NCI-H2029 treated with DMSO at 0.1 percent for 48 hours (cell line): ENCODE measurements at places on chromosomes 13 and 19.

GRCh38 chr13:111663505-111663904 lies 343.1 kb downstream of the TEX29 start:
- no peak for DNase-seq

- peak; percentile 78 for DNase-seq
Measured at GRCh38 chr19:46813839-46814358, 25.5 kb upstream of the SLC1A5 start.

GRCh38 chr13:98492335-98493041 lies 84.4 kb downstream of the STK24 start:
- DNase-seq = no peak

GRCh38 chr13:41034881-41035280 lies 15.8 kb upstream of the ELF1 start:
- DNase-seq = no peak

DNA sequence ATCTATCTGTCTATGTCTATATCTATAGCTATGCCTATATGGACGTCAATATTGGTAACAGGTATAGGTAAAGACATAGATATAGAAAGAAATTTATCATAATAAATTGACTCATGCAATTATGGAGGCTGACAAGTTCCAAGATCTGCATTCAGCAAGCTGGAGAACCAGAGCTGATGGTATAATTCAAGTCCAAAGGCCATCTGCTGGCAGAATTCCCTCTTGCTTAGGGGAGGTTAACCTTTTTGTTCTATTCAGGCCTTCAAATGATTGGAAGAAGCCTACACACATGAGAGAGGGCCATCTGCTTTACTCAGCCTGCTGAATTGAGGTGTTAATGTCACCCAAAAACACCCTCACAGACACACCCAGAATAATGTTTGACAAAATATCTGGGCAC lies 10.8 kb downstream of the RASL11A start:
- DNase-seq = no peak

GRCh38 chr13:34926508-34926907 lies 15.6 kb upstream of the NBEA start:
- no peak for DNase-seq

GRCh38 chr19:23420824-23421223 lies 25.6 kb upstream of the ZNF91 start:
- DNase-seq = no peak
